Daoy (cell line): ENCODE measurements at places on chromosomes 5 and 9. TPM values are rescaled to one million over a fixed set of nuclear protein-coding genes. Genes with fewer than 3 reads are reported as not detected.
A peak's percentile ranks its signal among the peaks of the same experiment; 100 is the strongest.

CDH9 gene
- total RNA-seq, result not detected in 2 replicates

POLE3 gene
- total RNA-seq, result 175 and 228 TPM in 2 replicates

PPP2R2B gene
- 3.8 and 5.0 TPM in 2 replicates for total RNA-seq

SPATA31C1 gene
- total RNA-seq, result not detected in 2 replicates

TRIO gene
- total RNA-seq, result 99.7 and 112 TPM in 2 replicates

C7 gene
- 0.33 and 1.0 TPM in 2 replicates for total RNA-seq

TAF11L10 gene
- total RNA-seq, result not detected in 2 replicates

IFNA21 gene
- not detected in 2 replicates for total RNA-seq

RPL37 gene
- total RNA-seq, result 312 and 606 TPM in 2 replicates

TMEM215 gene
- 0.33 and 0.57 TPM in 2 replicates for total RNA-seq

LHX3 gene
- total RNA-seq, result not detected in 2 replicates

PCDHB2 gene
- 12.1 and 22.4 TPM in 2 replicates for total RNA-seq

NDFIP1 gene
- 31.8 and 57.5 TPM in 2 replicates for total RNA-seq

GRCh38 chr9:94911211-94911610, 184.7 kb downstream of the AOPEP start:
- no peak for DNase-seq

- DNase-seq, result no peak
These were observed 78.1 kb downstream of the NDUFAF2 start for GRCh38 chr5:61023131-61023530.

DNA sequence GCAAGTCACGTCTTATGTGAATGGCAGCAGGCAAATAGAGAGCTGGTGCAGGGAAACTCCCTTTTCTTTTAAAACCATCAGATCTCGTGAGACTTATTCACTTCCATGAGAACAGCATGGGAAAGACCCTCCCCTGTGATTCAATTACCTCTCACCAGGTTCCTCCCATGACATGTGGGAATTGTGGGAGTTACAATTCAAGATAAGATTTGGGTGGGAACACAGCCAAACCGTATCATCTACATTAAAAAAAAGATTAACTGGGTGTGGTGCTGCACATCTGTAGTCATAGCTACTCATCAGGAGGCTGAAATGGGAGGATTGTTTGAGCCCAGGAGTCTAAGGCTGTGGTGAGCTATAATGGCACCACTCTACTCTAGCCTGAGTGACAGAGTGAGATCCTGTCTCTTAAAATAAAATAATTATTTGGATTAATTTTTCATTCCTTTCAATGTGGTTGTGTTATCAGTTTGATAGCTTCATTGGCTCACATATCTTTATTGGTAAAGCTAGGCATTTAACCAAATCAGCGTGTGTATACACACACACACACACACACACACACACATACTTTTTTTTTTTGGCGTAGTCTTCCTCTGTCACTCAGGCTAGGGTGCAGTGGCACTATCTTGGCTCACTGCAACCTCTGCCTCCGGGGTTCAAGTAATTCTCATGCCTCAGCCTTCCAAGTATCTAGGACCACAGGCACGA, 21.8 kb downstream of the DENND4C start:
- DNase-seq, result peak; percentile 3

DNA sequence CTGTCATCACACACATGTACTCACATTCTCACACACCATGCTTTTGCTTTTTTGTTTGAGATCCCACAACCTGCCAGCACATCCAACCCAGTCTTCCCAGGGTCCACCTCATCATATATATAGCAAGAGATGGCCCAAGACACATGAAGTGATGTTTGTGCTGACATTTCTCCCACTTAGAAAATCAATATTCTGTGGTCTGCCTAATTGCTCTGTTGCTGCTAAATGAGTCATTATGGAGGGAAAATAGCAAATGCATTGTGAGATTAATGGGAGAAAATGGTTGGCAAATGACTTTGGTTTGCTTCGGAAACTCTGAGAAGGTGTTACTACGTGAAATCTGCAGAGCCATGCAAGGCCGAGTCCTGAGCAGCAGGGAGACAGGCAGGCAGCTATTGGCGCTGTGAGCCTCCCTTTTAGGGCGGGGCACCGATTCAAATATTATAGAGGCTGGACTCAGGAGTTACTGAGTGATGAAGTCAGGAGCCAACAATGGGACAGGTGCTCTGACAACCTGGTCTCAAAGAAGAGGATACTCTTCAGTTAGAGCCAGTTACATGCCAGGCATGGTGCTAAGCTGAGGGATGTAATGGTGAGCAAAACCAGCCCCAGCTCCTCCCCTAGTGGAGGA, 62.8 kb downstream of the DAB2IP start:
- no peak for DNase-seq

- no peak for DNase-seq
These were observed 58.0 kb downstream of the GOLM1 start for GRCh38 chr9:86041311-86041741.

GRCh38 chr9:100473276-100474081, 530 bp downstream of the TMEFF1 start:
- peak; percentile 66 for DNase-seq

- DNase-seq, result no peak
These were observed 344.9 kb downstream of the CDK5RAP2 start for GRCh38 chr9:120235081-120235480.

DNA sequence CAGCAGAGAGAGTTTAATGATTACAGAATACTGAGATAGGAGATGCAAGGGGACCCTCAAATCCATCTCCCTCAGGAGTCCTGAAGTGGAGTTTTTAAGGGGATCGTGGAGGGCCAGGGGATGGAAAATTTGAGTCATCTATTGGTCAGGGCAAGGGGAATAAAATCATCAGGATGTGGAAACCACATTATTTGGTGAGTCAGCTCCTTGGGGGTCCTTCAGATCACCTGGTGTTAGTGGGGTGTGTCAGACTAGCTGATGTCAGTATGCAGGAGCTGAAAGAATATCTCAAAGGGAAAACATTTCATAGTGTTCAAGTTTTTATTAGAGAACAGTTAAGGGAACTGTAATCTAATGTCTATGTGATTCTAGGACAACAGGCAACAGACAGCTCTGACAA, 183.0 kb upstream of the FTMT start:
- DNase-seq, result peak; percentile 88

DNA sequence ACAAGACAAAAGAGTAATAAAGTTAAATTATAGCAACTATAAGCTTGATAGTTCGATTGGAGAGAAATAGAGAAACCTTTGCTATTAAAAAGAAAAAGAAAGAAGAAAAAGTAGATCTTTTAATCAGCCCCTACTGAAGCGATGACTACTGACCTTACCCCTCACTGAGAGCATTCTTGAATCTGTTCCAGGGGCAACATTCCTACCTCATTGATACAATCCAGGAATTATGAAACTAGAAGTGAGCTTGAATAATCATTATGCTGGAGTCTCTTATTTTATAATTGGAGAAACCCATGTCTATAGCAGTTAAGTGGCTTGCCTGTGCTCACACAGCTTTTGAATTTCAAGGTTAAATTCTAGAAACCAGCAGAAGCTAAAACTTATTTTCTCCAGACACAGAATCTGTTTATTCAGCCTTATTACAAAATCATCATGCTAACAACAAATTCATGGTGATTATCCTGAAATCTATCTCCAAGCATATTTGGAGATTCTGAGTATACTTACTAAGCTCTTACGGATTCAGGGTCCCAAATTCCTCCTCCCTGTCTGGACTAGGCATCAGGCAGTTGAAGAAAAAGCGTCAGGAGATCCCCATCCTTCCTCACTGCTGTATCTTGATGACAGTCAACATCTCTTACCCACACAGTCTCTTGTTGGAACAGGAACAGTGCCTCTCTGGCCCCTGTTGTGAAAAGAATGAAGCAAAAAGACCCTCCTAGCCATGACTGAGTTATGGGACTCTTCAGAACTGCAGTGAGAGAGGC, 547.6 kb upstream of the WWC1 start:
- peak; percentile 87 for DNase-seq

GRCh38 chr5:111201705-111202104, 22.5 kb upstream of the CAMK4 start:
- DNase-seq, result no peak

- peak; percentile 87 for DNase-seq
These were observed at the start of gene RAI14 for GRCh38 chr5:34656001-34656699. Gene RAI14, plus strand, starts transcription at chr5:34656328. Its CDS starts 30,592 bp downstream, at chr5:34686920.

GRCh38 chr5:112401924-112402323, 17.2 kb downstream of the EPB41L4A start:
- DNase-seq, result no peak

GRCh38 chr5:68289498-68289897, 73.9 kb downstream of the PIK3R1 start:
- no peak for DNase-seq

DNA sequence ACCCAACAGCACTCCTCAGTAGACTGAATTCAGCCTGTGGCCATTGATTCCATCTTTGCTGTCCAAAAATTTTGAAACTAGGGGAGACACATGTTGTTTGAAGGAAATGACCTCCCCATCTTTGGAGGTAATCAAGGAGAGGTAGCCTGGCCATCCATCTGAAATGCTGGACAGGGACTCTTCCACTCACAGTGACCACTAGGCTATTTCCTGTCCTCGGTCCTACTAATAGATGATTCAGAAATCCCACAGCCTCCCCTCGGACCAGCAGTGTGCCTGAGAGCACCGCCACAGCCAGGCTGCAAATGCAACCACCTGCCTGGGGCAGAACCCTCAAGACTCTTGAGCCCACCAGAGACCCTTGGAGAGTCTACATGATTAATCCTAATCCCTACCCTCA, 12.5 kb downstream of the HRH2 start:
- no peak for DNase-seq

GRCh38 chr5:77806213-77806843, 30.2 kb upstream of the TBCA start:
- DNase-seq, result no peak

DNA sequence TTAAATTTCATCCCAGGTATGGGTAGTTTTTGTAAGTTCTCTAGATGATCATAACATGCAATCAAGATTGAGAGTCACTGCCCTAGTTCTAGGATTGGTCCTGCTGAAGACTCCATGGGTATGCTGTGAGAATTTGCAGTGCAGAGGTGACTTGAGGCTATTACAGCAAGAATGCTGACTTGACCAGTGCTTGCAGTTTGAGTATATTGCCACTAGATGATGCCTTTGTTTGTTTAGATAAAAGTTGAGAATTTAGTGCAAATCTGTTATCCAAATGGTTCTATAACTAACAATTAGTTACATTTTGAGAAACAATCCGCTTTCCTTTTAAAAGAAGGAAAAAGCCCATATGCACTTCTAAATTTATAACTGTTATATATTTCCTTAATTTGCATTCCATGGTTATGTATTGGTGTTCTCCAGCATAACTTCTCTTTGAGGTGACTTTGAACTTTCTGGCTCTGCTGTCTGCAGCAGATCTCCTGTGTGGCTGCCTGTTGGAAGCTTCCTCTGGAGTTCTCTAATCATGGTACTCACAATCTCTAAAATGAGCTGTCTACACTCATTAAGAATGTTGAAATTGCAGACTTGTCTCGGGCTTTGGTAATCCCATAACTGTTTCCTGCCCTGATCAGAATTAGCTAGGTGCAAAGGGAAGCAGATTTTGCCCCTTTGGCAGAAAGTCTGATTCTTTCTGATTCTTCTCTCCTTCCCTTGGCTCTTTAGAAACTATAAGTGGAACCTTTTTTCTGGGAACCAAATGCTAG, 24.9 kb downstream of the MELK start:
- no peak for DNase-seq

GRCh38 chr5:125480911-125481310, 734.5 kb upstream of the ZNF608 start:
- no peak for DNase-seq

DNA sequence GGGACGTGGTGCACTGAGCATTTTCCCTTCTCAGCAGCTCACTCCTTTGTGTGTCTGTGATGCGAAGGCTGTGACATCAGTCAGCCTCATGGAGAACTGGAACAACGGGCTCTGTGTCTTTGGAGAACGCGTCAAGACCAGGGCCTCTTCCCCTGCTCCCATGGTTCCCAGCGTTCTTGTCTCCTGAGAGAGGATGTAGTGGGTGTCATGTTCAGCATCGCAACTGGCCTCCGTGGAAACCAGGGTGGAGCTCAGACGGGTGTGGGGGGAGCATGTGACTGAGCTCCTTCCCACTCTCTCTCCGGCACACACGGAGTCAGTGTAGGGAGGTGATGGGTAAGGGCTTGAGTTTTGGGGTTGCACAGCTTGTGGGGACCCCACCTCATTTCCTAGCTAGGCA, 59.7 kb downstream of the TENT4A start:
- DNase-seq, result no peak

DNA sequence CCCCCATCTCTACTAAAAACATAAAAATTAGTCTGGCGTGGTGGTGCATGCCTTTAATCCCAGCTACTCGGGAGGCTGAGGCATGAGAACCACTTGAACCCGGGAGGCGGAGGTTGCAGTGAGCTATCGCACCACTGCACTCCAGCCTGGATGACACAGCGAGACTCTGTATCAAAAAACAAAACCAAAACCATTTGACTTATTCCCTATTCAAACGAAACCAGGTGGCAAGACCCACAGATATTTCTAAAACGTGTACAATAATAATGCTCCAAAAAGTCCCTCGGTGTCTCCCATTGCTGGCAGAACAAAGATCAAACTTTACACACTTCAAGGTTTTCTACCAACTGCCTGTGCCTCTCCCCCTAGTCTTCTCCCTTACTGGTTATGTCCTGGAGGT, 29.8 kb downstream of the HMGCR start:
- DNase-seq, result no peak

DNA sequence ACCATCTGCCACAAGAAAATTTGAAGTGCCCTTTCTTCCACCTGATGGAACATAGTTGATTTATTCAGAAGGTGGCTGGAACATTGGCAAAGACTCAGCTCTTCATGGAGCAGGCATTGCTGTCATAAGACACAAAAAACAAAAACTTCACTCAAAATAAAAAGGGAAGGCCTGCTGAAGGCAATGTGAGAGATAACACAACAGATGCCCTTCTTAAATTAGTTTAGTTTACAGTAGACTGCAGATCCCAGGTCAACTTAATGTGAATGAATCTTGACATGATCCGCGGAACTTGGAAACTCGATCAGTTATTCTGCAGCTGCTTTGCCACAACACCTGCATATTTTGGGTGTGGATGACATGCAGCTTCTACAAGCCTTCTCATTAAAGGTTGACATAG, 159.8 kb upstream of the PLCXD3 start:
- no peak for DNase-seq

DNA sequence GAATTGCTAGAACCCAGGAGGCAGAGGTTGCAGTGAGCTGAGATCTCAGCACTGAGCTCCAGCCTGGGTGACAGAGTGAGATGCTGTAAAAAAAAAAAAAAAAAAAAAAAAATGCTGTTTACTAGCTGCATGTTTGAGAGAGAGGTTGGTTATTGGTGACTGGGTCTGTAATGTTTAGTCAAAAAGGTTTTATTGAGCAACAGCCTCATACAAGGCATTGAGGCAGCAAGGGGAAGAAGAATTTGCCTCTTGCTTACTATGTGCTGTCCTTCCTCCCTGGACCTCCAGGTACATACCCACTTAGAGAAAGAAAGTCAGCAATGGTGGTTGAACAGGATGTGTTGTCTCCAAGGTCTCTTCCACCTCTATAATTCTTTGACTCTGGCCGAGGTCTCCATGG, 140.7 kb upstream of the SPRY4 start:
- no peak for DNase-seq

- DNase-seq, result peak; percentile 95
These were observed 143.9 kb upstream of the STC2 start for GRCh38 chr5:173472164-173472563.

GRCh38 chr9:82331079-82331478, 342.5 kb downstream of the SPATA31D1 start:
- no peak for DNase-seq
